Epithelial cell of proximal tubule (primary cell): ENCODE measurements at places on chromosomes 16 and 17. TPM values are rescaled to one million over a fixed set of nuclear protein-coding genes. Genes with fewer than 3 reads are reported as not detected.

The CFAP97D1 gene
- total RNA-seq, result not detected in 2 replicates

The CES1 gene
- not detected in 2 replicates for total RNA-seq

The ZNF423 gene
- 0.22 and 0.69 TPM in 2 replicates for total RNA-seq

The PRAC1 gene
- not detected in 2 replicates for total RNA-seq

The CPHXL2 gene
- not detected in 2 replicates for total RNA-seq

The CCL13 gene
- total RNA-seq, result not detected in 2 replicates

The CD300E gene
- not detected in 2 replicates for total RNA-seq

The TEKT5 gene
- not detected in 2 replicates for total RNA-seq

The CCDC78 gene
- 1.9 and 4.9 TPM in 2 replicates for total RNA-seq

The SLC52A1 gene
- 0.07 and 1.3 TPM in 2 replicates for total RNA-seq

The LCAT gene
- 7.5 TPM in 2 replicates for total RNA-seq

The IL21R gene
- total RNA-seq, result 0.29 TPM in 1 of 2 replicates, not detected in the other

The CDIP1 gene
- total RNA-seq, result 13.8 and 30.3 TPM in 2 replicates

The SP2 gene
- total RNA-seq, result 2.1 and 5.4 TPM in 2 replicates

The PRPSAP2 gene
- total RNA-seq, result 20.5 and 30.2 TPM in 2 replicates

The PYDC1 gene
- total RNA-seq, result not detected in 2 replicates

The TMIGD1 gene
- not detected in 2 replicates for total RNA-seq

The PTGES3L gene
- total RNA-seq, result 1.3 and 2.5 TPM in 2 replicates

The ZSCAN10 gene
- total RNA-seq, result not detected in 2 replicates

The TBC1D3G gene
- total RNA-seq, result not detected in 2 replicates

The PPY gene
- total RNA-seq, result not detected in 2 replicates

The SNX20 gene
- total RNA-seq, result not detected in 2 replicates

The TOM1L1 gene
- total RNA-seq, result 71.4 and 81.2 TPM in 2 replicates

The P2RX5 gene
- total RNA-seq, result 2.3 and 4.8 TPM in 2 replicates

The NOS2 gene
- under 0.01 and 0.07 TPM in 2 replicates for total RNA-seq
